ENCODE measurements at places on chromosomes 2 and 18. TPM values are rescaled to one million over a fixed set of nuclear protein-coding genes. Genes with fewer than 3 reads are reported as not detected.

Gene CNRIP1
- total RNA-seq, result 31.6 TPM

DNA sequence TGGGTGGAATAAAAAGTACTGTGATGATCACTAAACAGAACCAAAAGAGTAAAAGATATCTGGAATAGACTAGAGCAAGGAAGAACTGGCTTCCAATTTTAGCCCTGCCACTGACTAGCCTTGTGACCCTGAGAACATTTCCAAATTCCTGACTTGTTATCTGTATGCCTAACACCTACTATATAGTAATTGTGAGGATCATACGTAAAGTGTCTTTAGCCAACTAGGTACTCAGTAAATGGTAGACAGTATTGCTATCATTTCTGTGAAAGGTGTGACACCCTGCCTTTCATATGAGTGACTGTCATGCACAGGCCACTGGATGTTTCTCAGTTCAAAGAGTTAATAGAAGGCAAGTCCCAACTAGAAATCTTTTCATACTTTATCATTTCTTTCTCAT lies 29.8 kb downstream of the CYTIP start:
- DNase-seq, result no peak

Gene CEBPZ
- total RNA-seq, result 45.6 TPM

DNA sequence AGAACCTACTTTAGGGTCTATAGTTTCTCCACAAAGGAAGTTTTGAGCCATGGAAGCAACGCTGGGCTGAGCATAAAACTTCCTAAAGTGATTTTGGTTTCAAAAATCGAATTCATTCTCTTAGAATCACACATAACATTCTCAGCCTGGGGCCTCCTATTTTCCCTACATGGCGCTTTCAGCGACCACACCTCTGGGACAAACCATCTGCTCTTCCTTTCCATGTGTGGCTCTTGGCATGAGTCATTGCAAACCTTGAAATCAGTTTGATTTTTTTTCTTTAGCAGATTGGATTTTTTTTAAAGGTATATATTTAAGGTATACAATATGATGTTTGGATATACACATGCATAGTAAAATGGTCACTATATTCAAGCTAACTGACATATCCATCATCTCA lies 72.5 kb upstream of the APCDD1 start:
- DNase-seq, result no peak

Gene TXNDC2
- total RNA-seq, result 0.22 TPM

GRCh38 chr2:224778474-224778877 lies 62.3 kb upstream of the CCDC195 start:
- no peak for DNase-seq

GRCh38 chr2:165631089-165631488 lies 161.6 kb downstream of the CSRNP3 start:
- DNase-seq, result no peak

DNA sequence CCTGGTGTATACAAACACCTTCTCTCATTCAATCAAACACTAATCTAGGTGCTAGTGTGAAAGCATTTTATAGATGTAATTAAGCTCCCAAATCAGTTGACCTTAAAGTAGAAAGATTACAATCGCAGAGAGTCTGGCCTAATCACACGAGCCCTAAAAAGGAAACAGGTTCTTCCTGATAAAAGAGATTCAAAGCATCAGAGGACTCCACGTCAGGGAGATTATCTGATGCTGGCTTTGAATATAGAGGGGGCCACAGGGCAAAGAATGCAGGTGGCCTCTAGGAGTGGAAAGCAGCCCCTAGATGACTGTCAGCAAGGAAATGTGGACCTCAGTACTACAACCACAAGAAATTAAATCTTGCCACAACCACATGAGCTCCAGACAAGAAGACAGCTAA lies 28.2 kb upstream of the ZC3H15 start:
- no peak for DNase-seq

Gene EPC2
- 29.0 TPM for total RNA-seq

Gene LTBP1
- 15.4 TPM for total RNA-seq

GRCh38 chr2:143431316-143431715 lies 302.1 kb downstream of the ARHGAP15 start:
- no peak for DNase-seq

DNA sequence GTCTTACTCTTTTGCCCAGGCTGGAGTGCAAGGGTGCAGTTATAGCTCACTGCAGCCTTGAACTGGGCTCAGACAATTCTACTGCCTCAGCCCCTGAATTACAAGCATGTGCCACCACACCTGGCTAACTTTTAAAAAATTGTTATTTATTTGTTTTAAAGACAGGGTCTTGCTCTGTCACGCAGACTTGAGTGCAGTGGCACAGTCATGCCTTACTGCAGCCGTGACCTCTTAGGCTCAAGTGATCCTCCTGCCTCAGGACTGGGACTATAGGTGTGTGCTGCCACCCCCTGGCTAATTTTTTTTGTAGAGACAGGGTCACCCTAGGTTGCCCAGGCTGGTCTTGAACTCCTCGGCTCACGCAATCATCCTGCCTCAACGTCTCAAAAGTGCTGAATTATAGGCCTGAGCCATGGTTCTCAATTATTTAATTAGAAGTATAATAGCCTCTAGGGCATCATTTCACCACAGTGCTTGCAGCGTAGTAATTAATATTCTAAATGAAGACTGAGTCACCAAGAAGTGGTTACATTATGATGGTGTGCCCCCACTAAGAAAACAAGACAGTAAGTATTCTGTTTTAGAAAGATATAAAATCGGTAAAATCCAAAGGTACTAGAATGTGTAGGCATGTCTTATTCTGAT lies 69.6 kb downstream of the EML4 start:
- DNase-seq, result no peak

Measured in mesenteric fat pad (tissue), 1 donor.